ENCODE measurements at places on chromosomes 12 and 14.
A peak's percentile ranks its signal among the peaks of the same experiment; 100 is the strongest.

DNA sequence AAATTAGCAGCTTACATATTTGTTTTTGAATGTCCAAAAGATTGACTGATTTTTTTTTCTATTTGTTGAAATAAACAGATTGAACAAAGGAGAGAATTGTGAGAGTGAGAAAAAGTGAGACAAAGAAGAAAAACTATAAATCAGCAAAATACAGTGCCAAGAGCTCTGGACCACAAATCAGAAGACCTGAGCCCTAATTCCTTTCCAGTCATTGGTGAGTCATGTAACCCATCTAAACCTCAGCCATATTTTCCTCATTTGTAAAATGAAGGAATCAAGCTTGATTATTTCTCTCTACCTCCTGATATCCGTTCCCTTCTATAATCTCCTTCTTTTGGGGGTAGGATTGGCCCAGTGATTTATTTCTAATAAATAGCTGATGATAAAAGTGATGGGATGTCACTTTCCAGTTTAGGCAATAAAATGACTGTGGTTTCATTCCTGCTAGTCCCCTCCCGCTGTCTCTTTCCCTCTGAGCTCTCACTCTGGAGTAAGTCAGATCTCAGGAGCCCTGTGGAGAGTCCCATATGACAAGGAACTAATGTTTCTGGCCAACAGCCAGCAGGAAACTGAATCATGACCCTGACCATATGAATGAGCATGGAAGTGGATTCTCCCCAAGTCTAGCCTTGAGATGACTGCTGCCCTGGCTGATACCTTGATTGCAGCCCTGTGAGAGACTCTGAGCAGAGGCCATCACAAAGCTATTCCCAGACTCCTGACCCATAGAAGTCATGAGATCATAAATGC is 218.9 kb downstream of the ACSS3 start:
- DNase-seq: peak; percentile 62

DNA sequence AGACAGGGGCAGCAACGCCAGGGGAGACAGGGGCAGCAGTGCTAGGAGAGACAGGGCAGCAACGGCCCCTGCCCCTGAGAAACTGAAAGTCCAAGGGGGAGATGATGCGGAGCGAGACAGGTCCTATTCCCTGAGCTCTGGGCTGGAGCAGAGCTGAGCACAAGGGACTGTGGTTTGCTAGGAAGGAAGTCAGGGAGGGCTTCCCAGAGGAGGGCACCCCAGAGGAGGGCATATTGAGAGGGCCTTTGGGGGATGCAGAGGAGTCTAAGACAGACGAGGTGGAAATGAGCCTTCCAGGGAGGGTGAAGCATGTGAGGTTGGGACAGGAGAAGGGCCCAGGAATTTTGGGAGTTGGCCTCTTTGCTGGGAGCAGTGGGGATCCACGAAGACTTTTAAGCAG is 52.1 kb upstream of the BEGAIN start:
- DNase-seq: no peak

DNA sequence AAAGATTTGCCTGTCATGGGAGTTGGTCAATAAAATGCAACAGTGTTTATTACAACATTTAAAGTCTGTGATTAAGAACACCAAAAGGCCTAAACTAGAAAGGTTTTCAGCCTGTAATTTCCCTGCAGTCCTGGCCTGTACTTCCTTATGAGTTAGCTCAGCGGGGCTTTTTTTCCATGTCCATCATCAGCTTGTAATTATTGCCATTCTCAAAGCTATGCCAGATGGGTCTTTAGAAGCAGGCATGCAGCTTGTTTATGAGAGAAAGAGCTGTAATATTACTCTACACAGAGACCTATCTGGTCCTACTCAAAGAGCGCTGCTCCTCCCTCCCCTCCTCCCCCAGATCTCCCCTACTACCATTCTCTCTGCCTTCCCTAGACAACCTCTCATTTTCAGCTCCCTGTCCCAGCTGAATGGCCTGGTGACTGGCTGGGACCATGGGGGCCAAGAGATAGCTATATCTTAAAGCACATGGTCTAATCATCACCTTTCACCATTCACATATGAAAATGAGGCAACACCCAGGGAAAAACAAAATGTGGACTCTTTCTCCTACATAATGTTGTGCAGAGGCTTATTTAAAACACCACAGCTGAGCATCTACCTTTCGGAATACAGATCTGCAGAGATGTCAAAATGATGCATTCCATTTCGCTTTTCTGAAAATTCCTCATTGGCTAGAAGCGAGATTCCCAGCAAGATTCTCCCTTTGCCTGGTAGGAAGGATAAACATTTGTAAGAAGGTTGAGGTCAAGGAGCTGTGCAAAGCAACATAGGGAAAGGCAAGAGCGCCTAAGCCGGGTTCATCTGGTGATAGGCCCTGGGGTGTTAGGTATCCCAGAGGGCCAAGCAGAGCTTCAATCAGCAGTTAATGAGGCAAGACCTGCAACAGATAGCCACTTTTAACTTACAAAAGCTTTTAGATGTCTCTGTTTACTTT is 209.7 kb upstream of the CDKN3 start:
- DNase-seq: no peak

GRCh38 chr12:20314328-20314727 is 54.0 kb upstream of the PDE3A start:
- DNase-seq: no peak

DNA sequence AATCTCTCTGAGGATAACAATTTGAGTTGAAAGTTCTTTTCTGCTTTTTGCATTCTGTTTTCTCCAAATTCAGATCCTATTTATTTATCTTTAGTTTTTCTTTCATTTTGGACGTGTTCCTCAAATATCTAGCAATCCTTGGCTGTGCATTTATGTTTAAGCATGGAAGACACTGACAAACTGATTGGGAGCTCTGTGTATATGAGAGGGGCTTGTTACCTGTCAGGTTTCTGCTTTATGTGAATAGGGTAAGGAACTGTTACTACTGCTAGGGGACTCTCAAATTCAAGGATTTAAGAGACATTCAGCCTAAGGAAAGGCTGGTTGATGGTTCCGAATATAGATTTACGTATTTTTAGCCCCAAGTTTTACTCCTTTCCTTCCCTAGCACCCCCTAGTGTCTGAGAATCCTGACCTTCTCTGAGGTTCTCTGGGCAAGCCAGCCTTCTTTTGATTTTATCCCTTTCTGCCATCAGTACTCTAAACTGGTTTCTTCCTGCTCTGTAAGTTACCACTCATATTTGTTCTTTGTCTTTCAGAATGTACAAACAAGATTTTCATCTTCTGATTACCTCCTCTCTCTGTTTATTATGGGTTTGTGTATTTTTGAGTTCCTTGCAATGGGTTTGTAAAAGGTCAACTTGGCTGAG is 30.5 kb downstream of the YLPM1 start:
- DNase-seq: no peak

All from NCI-H2029 treated with DMSO at 0.1 percent for 48 hours (cell line).